GM12878 (cell line): ENCODE measurements at places on chromosomes 7 and 10. TPM values are rescaled to one million over a fixed set of nuclear protein-coding genes. Genes with fewer than 3 reads are reported as not detected.

DNA sequence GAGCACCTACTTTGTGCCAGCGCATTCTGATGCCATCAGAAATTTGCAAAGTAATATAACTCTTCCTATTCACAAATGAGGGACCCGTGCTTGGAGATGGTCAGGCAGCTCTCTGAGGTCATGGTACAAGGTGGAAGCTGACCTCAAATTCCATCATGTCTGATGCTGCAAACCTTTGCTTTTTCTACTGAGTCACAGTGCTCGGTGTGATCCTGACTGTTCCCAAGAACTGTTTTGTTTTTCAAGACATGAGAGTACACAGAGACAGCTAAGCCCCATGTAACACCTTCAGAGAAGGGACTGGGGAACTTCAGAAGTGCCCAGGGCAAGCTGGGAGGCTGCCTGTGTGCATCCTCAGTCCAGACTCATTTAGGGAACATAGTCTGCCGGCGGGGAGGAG, 111.3 kb downstream of the FRMD4A start:
- H3K4me1 ChIP-seq: no peaks in the 10 kb centered on the region
- no peaks in the 10 kb centered on the region for H3K36me3 ChIP-seq
- H3K4me3 ChIP-seq: no peak overlapping the region
- no peak overlapping the region for H3K27ac ChIP-seq

MOGAT3 gene
- not detected in 2 replicates for total RNA-seq

GRCh38 chr7:29567174-29567573, 3.5 kb downstream of the PRR15 start:
- DNase-seq: no peak
- H3K27ac ChIP-seq: no peak overlapping the region
- H3K4me3 ChIP-seq: no peak overlapping the region
- peaks cover 12% of the 10 kb centered on the region for H3K27me3 ChIP-seq

ZSCAN25 gene
- 11.4 and 14.5 TPM in 2 replicates for total RNA-seq

- no peak overlapping the region for H3K27ac ChIP-seq
- DNase-seq: no peak
- no peaks in the 10 kb centered on the region for H3K36me3 ChIP-seq
- no peaks in the 10 kb centered on the region for H3K27me3 ChIP-seq
Measured at GRCh38 chr10:6778992-6779701, 199.1 kb upstream of the PRKCQ start.

HIBADH gene
- 14.2 and 15.5 TPM in 2 replicates for total RNA-seq

DNA sequence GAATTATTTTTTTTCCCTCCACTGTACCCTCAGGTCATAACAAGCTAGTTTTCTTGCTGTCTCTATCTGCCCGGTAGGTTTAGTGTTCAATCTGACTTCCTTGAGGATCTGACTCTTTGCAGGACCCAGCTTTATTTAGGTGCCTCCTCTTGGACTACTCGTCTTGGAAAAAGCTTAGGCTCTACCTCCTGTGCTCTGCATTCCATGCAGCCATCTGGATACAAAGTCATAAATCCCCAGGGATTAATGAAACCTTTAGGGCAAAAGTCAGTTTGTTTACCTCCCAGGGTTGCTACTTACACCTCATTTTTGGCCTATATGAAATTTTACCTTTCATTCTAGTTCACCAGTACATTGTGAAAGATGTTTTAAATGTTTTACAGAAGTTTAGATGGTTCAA, 8.0 kb downstream of the STAG3 start:
- no peak overlapping the region for H3K4me3 ChIP-seq
- H3K27ac ChIP-seq: no peak overlapping the region

DNA sequence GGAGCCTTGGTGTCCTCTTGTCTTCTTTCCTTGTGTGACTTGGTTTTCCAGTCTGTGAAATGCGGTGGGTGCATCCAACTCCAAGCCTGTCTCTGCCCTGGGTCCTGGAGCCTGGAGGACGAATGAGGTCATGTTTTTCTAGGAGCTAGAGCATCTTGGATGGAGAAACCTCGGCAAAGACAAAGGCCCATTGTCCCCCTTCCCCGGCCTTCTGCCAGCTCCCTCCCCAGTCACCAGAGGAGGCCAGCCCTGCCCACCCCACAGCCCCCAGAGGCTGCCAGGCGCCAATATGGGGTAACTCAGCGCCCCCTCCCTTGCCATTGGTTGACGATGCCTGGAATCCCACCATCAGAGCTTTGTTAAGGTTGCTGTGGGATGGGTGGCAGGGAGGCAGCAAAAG, 40.4 kb downstream of the KCTD7 start:
- H3K36me3 ChIP-seq: no peaks in the 10 kb centered on the region
- no peaks in the 10 kb centered on the region for H3K4me1 ChIP-seq
- no peak for DNase-seq
- no peaks in the 10 kb centered on the region for H3K27me3 ChIP-seq

RTKN2 gene
- 0.10 TPM in 1 of 2 replicates, not detected in the other for total RNA-seq

DNA sequence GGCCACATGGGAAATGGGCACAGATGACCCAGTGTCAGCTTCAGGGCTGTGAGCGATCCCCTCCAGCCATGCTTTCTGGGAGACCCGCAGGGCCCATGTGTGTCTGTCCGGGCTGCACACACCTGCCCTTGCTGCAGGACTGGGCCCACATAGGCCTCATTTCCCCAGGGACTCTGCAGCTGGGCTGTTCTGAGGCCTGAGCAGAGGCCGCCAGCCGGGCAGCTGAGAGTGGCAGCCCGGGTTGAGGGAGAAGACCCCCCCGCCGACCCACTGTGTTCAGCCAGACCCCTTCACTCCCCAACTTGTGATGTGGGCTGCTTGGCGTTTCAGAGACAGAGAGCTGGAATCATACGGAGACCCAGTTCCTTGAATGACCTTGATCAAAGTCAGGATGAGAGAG, 50.1 kb upstream of the DPYSL4 start:
- H3K36me3 ChIP-seq: no peaks in the 10 kb centered on the region
- H3K27me3 ChIP-seq: no peaks in the 10 kb centered on the region
- DNase-seq: no peak
- no peak overlapping the region for H3K4me3 ChIP-seq
- H3K4me1 ChIP-seq: no peaks in the 10 kb centered on the region
